ENCODE measurements at places on chromosomes 2 and 18. TPM values are rescaled to one million over a fixed set of nuclear protein-coding genes. Genes with fewer than 3 reads are reported as not detected.

The PARD6G gene
- total RNA-seq: 21.8 TPM

The CRACDL gene
- 6.2 TPM for total RNA-seq

GRCh38 chr2:60550178-60550983, 3.1 kb downstream of the BCL11A start:
- peak overlapping the region; percentile 98 for H3K4me3 ChIP-seq
- H3K4me1 ChIP-seq: peaks cover 36% of the 10 kb centered on the region
- H3K36me3 ChIP-seq: peaks cover 20% of the 10 kb centered on the region
- H3K27ac ChIP-seq: peak overlapping the region; percentile 95
- DNase-seq: no peak

The GAD1 gene
- total RNA-seq: 1.7 TPM

- no peak for DNase-seq
- H3K4me1 ChIP-seq: peaks cover 24% of the 10 kb centered on the region
- no peak overlapping the region for H3K27ac ChIP-seq
- peak overlapping the region; percentile 2 for H3K4me3 ChIP-seq
Measured at GRCh38 chr2:37414470-37414949, 70.1 kb downstream of the QPCT start.

DNA sequence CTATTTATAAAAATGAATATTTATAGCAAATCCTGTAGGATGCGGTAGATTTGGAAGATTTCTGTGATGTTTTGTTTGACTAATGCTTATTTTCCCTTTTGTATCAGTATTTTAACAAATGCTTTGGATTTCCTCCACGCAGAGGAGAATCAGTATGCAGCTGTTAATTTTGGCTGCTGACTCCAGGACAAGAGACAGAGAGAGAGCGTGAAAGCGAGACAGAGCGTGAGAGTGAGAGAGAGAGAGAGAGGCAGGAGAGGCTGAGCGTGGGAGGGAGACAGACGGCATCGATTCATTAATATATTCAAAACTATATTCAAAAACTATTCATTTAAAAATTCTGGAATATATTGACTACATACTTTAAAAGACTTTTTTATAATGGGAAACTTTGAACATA, 62.5 kb downstream of the RRM2 start:
- H3K4me1 ChIP-seq: peaks cover 4% of the 10 kb centered on the region
- no peaks in the 10 kb centered on the region for H3K36me3 ChIP-seq
- H3K27ac ChIP-seq: no peak overlapping the region
- no peak overlapping the region for H3K4me3 ChIP-seq
- no peak for DNase-seq
- no peaks in the 10 kb centered on the region for H3K27me3 ChIP-seq

DNA sequence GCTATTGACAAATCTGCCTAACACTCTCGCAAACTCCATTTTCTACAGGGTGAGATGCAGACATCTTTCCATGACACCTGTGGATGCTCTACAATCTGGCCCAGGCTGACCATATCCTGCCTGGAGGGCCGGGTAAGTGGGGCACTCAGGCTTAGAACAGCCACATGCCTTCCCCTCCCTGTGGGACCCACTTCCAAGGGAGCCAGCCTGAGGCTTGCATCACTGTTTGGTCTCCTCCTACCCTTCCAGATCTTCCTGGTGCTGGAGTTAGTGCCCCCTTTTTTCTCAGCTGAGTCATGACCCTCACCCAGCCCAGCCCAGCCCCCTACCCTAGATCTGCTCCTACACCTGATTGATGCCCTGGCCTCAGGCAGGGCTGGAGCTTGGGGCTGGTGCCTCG, 150.2 kb upstream of the MSH6 start:
- no peak overlapping the region for H3K4me3 ChIP-seq
- H3K27ac ChIP-seq: no peak overlapping the region
- H3K27me3 ChIP-seq: peaks cover 5% of the 10 kb centered on the region
- no peak for DNase-seq
- H3K4me1 ChIP-seq: peaks cover 6% of the 10 kb centered on the region

DNA sequence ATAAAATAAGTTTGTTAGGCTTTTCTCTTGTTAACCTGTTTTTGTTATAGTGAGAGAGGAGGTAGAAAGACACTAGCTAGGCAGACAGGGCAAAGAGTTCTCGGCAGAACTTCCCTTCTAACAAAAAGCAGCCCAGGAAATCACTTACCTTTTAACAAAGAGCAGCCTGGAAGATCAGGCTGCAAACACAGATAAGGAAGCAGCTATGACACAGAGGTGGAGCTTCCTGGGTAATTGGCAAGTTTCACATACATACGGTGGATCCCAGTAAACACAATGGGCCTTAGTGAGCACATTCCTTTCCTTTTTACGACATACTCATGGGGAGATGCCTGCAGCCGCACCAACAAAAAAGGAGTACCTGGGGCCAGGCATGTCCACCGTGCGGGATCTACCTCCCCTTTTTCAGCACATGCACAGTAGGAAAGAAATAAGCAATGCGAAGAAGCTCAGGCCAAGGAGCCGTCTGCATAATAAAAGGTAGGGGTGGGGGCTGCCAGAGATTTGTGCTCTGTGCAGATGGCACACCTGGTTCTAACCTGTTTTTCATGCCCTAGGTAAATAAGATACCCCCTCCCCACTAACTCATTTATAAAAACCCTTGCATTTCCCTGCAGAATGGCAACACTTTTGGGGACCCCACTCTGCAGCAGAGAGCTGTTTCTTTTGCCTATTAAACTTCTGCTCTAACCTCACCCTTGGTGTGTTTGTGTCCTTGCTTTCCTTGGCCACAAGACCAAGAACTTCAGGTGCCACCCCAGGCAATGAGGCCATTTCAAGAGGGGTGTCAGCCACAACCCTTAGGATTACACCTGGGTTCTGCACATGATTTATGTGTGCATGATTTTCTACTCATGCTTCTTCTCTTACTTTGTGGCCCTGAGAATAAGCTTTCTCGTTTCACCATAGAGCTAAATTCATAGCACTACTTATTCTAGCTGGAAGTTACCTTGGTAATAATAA, 26.5 kb downstream of the MDH1 start:
- H3K36me3 ChIP-seq: peaks cover 4% of the 10 kb centered on the region
- H3K27me3 ChIP-seq: no peaks in the 10 kb centered on the region
- peaks cover 14% of the 10 kb centered on the region for H3K4me1 ChIP-seq
- H3K27ac ChIP-seq: peak overlapping the region; percentile 98

The ANKRD30BL gene
- not detected for total RNA-seq

The DSG2 gene
- 117 TPM for total RNA-seq

The KCNE4 gene
- 2.5 TPM for total RNA-seq

DNA sequence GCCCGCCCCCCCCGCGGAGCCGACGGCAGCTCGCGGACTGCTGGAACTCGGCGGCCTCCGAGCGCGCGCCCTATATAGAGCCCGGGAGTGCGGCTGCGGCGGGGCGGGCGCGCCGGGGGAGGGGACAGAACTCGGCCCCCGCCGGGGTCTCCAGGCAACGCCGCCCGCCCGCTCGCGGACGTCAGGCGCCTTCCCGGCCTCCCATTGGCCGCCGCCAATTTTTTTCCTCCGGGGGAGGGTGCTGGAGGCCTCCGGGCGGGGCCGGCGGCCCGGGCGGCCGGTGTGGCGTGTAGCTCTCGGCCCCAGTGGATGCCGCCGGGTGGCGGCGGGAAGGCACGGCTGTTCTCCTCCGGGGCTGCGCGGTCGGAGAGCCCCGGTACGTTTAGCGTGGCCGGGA, at the start of gene ZFP36L2:
Gene ZFP36L2, minus strand, starts transcription at position 49 of the 397 bp plus-strand sequence. CDS start 291 bp downstream, outside the sequence.
- DNase-seq: peak; percentile 97
- peak within 1 kb of the TSS; percentile 94 for H3K27ac ChIP-seq
- peak within 1 kb of the TSS; percentile 95 for H3K4me3 ChIP-seq
- peaks cover 34% of the 10 kb centered on the region for H3K4me1 ChIP-seq
- peaks cover 7% of the 10 kb centered on the region for H3K27me3 ChIP-seq

The CSRNP3 gene
- 18.4 TPM for total RNA-seq

Measured in type B pancreatic cell (in vitro differentiated cells).